Activated CD4-positive, CD25-positive, alpha-beta regulatory T cell treated with anti-CD3 and anti-CD28 coated beads, Interleukin-2, amount 50 U/mL, for 16 hours (primary cell): ENCODE measurements at places on chromosomes 16 and 17.

DNA sequence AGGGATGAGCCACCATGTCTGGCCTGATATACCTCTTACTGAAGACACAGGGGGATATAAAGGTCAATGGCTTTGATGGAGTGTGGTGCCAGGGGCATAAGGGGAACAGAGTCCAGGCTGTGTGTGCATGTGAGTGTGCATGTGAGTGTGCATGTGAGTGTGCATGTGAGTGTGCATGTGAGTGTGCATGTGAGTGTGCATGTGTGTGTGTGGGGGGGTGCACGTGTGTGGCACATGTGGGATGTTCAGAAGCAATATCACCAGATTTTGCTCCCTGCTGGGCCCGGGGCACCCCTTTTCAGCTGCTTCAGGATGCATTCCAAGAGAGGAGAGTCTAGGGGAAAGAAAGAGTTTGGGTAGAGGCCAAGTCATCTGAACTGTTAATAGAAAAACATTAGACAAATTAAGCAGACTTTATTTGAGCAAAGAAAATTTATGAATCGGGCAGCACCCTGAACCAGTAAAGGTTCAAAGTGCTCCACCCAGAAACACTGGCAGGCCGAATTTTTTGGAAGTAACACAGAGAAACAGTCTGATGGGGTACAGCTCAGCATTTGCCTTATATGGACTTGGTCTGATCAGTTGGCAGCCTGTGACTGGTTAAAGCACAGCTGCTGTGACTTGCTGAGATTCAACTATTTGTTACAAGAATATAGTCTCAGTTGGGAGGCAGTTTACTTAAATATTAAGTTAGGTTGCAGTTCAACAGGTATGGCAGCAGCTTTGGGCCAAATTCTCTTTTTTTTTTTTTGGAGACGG is 9.7 kb downstream of the CHST5 start:
- no peak for DNase-seq

GRCh38 chr17:73957564-73957963 is 245.9 kb upstream of the RPL38 start:
- DNase-seq: no peak

- DNase-seq: no peak
Measured at GRCh38 chr17:58334256-58334655, 5.7 kb upstream of the TSPOAP1 start.

GRCh38 chr17:56707312-56708219 is 114.1 kb downstream of the NOG start:
- DNase-seq: no peak

DNA sequence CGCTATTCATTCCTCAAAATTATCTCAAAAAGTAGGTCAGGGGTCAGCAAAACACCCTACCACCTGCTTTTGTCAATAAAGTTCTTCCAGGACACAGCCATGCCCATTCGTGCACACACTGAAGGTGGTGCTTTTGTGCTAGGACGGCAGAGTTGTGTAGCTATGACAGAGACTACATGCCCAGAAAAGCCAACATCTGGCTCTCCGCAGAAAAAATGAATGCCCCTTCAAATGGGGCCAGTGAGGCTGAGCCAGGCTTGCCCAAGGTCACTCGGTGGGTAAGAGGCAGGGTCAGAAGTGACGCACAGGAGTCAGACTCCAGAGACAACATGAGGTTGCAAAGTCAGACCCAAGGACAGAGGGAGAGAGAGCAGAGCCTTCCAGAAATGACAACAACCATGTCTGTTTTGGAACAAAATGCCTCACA is 200.1 kb downstream of the XYLT1 start:
- DNase-seq: no peak

- no peak for DNase-seq
Measured at GRCh38 chr16:52843381-52843780, 209.3 kb downstream of the CHD9NB start.

GRCh38 chr16:56825826-56826225 is 39.2 kb upstream of the SLC12A3 start:
- no peak for DNase-seq

DNA sequence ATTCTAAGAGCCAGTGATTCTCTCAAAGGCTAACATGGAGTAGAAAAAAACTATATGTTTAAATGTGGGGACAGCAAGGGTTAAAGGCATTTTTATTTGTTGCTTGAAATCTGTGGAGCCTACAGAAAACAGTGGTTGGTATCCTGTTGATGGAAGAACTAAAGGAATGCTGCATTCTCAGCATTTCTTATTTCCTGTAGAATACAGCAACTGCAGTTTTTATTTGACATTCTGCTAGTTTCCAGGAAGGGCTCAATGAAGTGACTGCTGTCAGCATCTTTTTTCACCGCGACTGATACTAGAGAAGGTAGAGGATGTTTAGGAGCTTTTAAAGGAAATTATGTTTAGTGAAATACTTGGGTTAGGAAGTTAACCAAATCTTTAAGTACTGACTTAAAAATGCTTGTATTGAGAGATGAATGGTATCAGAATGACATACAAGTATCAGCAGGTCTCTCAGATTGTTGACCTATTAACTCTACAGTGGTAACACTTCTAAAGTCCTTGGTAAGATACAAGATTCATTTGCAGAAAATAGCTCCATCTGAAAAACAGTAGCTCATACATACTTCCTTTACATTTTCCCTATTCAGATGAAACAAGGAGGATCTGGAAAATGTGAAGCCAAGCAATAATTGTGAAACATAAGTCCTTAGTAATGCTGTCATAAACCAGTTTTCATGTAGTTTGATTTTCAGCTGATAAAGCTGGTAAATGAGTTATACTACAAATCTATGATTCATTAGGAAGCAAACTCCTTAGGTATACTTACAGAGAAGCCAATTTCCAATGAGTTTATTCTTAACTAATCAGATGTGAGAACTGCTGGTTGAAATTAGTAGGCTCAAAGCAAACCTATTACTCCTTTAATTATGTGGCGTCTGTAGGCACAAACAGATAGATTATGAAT is 15.2 kb downstream of the CLTC start:
- no peak for DNase-seq

GRCh38 chr16:31215287-31216162 is 1.4 kb downstream of the PYDC1 start:
- DNase-seq: no peak

DNA sequence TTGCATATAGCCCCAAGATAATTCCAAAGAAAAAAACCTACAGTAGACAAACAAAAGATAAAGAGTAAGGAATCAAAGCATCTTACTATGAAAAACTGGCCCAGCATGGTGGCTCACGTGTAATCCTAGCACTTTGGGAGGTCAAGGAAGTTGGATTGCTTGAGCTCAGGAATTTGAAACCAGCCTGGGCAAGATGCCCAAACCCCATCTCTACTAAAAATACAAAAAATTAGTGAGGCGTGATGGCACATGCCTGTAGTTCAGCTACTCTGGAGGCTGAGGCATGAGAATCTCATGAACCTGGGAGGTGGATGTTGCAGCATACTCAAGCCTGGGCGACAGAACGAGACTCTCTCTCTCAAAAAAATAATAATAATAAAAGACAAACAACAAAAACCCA is 764.7 kb upstream of the KIF2B start:
- DNase-seq: no peak

GRCh38 chr16:79810449-79811189 is 210.1 kb upstream of the MAF start:
- DNase-seq: no peak

GRCh38 chr16:164827-165538 is 795 bp upstream of the HBM start:
- DNase-seq: no peak

DNA sequence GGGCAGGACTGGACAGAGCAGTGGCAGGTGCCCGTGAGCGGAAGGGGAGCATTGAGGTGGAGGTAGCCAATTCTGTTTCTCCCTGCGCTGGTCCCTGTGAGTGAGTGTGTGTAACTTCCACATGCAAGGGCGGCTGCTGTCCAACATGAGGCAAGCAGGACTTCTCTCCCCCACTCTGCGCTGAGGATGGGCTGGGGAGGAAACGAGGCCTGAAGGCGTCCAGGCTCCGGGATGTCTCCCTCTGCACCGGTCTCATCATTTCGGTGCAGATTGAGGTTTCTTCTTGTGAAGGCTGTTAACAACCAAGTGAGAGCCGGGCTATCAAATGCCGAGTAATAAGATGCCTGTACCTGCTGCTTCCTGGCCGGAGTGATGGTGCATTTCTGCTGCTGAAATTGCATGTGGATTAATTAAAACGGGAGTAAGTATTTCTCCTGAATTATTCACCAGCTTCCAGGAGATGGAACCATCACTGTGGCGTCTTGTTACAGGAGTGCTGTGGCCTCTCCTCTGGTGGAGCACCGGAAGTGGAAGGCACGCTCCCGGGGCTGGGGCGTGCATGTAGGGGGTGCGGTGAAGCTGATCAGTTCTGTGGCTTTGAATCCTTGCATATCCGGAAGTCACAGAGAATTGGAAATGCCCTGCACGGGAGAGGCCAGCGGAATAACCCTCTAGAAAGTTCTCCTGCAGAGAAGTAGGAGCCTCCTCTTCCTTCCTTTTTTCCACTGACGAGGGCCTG is 41.7 kb upstream of the MGAT5B start:
- no peak for DNase-seq

GRCh38 chr17:31544186-31544585 is 152.7 kb downstream of the RAB11FIP4 start:
- DNase-seq: no peak

GRCh38 chr16:50653633-50654519 is 27.2 kb downstream of the SNX20 start:
- DNase-seq: no peak

DNA sequence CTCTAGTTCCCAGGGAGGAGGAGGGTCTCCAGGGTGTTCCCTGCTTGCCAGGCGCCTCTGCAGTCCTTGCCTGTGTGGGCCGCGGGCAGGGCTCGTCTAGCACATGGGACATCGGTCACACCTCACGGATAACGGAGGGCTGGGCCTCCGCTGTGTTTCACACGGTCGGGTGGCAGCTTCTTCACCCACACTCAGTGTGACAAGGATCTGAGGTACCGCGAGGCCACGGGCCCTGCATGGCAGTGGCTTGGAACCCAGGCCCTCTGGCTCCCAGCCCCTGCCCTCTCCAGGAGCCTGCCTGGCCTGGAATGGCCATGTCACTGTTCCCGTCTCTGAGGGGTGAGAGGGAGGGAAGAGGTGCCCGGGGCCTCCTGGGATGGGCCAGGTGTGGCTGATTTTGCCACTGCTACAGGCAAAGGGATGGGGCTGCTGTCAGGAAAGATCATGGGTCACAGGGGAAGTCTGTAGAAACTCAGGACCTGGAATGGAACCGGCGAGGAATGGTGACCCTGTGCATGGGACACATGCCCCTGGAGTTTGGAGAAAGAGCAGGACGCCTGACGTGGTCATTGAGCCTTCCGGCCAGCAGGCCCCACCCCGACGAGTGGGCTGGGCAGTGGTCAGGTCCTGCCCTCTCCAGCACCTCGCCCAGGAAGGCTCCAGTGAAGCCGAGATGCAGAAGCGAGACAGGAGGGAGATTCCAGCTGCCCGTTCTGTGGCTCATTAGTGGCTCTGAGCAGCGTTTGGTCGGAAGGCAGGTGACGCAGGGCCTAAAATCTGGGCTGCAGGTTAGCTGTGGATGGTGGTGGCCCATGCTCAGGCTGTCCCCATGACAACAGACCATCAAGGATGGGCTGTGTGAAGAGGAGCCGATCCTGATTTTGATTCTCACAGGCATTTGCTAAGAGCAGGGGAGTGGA is 76.5 kb upstream of the GSE1 start:
- no peak for DNase-seq

DNA sequence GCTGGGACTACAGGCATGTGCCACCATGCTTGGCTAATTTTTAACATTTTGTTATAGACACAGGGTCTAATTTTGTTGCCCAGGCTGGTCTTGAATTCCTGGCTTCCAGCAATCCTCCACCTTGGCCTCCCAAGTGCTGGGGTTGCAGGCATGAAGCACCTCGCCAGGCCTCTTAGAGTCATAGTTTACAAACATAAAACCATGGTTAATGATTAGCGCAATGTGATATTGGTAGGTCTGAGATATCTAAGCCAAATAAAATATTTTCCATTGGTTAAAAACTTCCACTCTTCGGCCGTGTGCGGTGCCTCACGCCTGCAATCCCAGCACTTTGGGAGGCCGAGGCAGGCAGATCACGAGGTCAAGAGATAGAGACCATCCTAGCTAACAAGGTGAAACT is 16.6 kb downstream of the TXNDC11 start:
- DNase-seq: no peak

DNA sequence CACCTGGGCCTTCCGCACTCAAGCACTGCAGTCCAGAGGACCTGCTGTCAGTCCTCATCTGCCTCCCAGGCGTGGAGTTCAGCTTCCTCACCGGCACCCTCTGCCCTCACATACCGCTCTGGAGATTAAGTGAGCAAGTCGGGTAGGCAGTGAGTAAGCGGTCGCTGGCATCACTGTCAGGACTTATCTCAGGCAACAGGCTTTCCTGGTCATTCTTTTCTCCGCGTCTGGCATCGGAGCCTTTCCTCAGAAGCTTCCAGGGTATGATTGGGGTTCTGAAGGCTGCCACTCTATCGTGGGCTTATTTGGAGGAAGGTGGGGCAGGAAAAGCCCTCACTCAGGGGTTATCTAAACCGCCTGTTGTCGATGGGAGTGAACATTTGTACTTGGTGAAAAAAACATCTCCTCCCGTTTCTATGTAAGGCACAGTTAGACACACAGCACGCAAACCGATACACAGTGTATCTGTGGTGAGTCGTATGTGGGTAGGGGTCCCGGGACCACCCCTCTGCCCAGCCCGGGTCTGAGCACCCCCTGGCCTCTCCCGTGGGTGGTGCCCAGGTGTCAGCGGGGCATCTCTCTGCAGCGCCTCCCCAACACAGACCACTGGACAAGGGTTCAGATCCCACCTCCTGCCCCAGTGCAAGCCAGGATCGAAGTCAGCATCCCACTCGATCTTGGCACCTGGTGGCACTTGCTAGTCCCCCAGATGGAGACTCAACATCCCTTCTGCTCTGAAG is 92.5 kb upstream of the PLCG2 start:
- DNase-seq: no peak

DNA sequence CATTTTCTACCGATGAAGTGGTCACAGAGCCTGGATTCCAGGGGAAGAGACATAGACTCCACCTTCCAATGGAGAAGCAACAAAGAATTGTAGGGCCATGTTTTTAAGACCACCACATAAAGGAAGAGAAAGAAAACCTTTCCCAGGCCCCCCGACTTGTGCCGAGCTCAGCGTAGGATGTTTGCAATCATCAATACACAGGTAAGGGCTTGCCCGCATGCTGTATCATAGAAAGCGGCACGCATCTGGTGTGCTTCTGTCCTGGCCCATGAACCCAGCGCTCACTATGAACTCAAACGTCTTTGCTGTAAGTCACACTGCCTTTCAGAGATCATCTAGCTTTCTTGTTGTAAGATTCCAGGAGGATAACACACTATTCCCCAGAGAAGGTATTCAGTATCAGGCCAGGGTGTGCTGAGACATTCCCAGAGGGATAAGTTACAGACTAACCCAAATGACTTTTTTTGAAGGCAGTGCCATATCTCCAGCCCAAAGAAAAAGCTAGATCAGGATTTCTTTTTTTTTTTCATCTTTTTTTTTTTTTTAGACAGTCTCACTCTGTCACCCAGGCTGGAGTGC is 79.5 kb upstream of the RPL38 start:
- no peak for DNase-seq

DNA sequence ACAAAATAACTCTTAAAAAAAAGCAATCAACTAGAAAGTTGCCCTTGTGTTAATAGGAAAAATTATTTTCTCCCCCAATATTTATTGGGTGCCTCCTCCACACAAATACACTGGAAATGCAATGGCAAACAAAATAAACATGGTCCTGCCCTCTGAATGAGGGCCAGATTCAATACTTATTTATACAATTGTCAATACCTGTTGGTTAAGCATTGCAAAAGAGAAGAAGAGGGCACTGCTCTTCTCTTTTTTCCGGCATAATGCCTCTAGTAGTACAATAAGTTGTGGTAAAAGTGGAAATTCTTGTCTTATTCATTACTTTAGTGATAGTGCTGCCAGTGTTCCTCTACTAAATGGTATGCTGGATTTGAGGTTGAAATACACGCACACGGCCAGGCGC is 22.5 kb upstream of the ALDH3A2 start:
- no peak for DNase-seq
